Activated CD4-positive, CD25-positive, alpha-beta regulatory T cell treated with anti-CD3 and anti-CD28 coated beads, Interleukin-2, amount 50 U/mL, for 16 hours (primary cell): ENCODE measurements at places on chromosomes 11 and 22.

DNA sequence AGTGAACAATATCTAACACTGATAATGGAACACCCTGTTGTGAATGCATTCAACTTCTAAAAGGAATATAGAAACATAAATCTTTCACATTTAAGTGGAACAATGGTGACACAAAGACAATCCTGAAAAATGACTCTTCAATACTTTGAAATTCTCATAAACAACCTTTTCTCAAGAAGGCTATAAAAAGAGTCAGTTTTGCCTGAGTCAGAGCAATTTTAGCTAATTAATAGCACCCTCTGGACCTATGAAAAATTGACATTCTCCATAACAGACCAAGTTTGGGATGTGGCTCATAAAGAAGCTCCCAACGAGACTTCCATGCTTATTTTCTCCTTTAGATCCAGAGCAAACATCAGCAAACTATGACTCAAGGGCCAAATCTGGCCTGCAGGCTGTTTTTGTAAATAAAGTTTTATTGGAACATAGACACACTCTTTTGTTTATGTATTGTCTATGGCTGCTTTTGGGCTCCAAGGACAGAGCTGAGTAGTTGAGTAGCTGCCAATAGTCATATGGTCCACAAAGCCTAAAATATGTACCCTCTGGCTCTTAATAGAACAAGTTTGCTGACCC, 108.0 kb downstream of the MAML2 start:
- no peak for DNase-seq

- DNase-seq, result no peak
Measured at GRCh38 chr11:82462608-82463242, 270.9 kb downstream of the FAM181B start.

DNA sequence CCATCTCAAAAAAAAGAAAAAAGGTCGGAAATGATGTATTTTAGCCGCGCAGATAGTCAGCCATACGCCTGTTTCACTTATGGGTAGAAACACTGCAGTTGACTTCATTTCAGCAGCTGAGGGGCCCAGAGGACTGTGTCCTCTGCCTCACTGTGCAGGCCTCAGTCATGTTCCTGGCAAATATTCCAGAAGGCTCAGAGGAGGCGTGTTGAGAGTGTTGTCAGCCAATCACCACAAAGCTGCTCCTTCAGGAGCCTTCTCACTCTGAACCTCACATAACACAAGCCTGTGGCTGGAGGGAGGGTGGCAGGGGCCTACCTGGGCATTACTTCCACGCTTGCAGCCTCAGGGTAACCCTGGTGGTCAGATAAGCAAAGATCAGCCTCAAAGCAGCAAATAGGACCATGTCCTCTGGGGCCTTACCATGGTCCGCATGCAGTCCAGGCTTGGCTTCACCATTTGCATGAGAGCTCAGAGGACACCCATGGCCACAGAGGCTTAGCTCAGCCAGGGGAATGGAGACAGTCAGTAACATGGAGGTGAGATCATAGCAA, 17.3 kb upstream of the TREH start:
- DNase-seq, result no peak

DNA sequence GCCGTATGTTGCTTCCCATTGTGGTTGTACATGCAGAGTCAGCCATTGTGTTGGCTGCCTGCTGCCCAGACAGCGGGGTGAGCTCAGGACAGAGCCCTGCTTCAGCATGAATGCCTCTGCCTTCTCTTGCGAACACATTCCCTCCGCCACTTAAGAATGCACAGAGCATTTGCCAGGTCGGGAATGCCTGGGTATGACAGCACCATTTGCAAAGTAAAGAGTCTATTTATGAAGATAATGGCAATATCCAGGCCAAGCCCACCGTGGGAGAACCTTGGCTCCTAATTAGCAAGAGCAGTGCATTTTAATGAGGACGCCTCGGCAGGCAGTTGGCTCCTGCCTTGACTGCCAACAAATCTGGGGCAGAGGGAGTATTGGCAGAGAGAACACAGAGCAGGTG, 62.5 kb upstream of the SORL1 start:
- DNase-seq, result no peak

DNA sequence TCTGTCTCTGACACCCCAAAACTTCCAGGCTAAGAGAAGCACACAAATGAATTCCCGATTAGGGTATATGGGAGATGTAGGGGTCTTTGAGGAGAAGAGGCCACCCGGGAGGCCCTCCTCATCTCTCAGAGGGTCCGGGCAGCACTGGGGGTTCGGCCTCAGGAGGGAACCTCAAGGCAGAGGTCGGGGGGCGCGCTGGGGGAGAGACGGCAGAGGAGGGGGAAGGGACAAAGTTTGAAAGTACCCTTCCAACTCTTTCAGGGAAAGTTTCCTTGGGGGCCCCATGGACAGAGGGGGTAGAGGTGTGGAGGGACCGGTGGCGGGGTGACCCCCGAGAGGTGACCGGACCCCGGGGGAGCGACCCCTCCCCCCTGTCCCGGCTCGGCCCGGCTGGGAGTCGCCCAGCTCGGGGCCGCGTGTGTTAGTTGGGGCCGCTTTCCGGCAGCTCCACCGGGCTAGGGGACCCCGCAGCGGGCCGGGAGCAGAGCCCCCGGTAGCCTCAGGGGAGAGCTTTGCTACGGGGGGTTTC, 3.3 kb upstream of the GCAT start:
- no peak for DNase-seq

DNA sequence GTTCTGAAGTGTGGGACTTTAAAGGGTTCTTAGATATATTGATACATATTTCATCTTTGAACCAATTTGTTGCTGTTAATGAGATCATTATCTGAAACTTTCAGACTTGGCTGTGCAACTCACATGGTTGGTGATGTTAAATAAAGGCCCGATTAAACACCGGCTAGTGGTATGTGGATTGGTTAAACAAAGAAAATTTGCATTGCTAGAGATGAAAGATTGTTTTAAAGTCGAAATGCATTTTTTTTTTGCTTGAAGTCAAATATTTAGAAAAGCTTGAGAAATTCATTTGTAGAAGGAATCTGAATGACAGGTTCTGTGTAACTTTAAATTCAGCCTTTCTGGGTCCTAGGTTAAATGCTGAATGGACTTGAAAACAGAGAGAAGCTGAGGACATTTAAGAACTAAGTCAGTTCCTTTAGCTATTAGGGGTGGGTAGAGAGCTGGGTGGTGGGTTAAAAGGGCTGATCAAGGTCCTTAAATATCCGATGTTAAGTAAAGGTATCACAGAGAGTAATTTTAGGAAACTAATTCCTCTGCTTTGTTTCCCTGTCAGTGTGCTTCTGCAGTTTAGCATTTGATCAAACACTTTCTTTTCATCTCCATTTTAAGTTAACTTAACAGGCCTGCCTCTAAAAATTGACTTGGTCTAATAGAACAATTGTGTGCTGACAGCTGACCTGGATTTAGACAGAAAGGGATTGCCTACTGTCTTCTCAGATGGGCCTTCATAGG, 4.5 kb downstream of the ZNRF3 start:
- no peak for DNase-seq

DNA sequence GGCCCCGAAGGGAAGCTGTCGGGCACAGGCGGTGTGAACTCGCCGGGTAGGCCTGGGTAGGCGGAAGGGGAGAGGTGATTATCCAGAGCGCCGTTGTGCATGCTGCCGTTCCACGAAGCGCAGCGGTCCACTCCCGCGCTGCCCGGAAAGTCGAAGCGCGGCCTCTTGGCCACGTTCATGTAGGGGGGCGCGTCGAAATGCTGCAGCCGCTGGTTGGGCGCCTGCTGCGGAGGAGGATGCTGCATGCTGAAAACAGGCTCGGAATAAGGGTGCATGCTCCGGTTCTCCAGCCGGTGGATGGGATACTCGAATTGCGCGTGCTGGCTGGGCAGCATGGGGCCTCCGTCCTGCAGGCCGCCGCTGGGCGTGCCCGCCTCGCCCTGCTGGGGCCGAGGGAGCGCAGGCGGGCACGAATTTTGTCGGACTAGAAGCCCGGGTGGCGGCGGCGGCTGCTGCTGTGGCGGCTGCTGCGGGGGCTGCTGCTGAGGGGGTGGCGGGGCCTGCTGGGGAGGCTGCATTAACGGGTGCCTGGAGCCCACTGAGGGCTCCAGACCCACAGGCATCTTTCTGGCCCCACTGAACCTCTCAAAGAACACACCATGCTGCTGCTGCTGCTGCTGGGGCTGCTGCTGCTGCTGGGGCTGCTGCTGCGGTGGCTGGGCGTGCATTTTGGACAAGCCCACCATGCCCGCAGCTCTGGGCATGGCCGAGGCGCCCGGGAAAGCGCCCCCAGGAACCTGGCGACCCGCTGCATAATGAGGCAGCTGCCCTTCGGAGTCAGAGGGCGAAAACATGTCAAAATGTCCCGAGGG, 2.3 kb downstream of the MN1 start:
- DNase-seq, result no peak

- DNase-seq, result no peak
Measured at GRCh38 chr22:32591620-32592019, 117.0 kb downstream of the FBXO7 start.

- no peak for DNase-seq
Measured at GRCh38 chr22:35913925-35914324, 114.7 kb downstream of the RBFOX2 start.

GRCh38 chr22:32904044-32904443, 102.5 kb downstream of the TIMP3 start:
- DNase-seq, result no peak

DNA sequence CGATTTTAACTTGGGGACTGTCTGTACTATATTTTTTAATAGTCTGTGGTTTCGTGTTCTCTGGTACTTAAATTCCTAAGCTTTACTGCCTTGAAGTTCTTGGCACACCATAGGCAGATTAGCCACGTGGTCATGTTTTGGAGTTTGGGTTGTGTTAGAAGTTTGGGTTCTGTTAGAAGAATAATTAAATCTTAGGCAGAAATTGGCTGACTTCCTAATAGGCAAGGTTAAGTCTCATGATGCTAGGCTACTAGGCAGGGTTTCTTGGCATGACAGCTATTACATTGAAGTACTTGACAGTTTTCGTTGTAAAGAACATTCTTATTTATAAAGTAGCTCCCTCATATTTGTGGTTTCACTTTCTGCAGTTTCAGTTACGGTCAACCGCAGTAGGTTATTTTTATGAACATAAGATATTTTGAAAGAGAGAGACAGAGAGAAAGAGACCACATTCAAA, 30.0 kb upstream of the MMP7 start:
- no peak for DNase-seq
